Umbilical cord (tissue), 2 donors: ENCODE measurements at places on chromosomes 13 and 19.

- no peak for DNase-seq
These were observed 10.4 kb downstream of the CPT1C start for GRCh38 chr19:49701271-49701786.

GRCh38 chr13:57682128-57682716, 50.7 kb downstream of the PCDH17 start:
- no peak for DNase-seq

- DNase-seq, result peak; percentile 92
These were observed 1195.3 kb downstream of the EFNB2 start for GRCh38 chr13:105340061-105340606.

DNA sequence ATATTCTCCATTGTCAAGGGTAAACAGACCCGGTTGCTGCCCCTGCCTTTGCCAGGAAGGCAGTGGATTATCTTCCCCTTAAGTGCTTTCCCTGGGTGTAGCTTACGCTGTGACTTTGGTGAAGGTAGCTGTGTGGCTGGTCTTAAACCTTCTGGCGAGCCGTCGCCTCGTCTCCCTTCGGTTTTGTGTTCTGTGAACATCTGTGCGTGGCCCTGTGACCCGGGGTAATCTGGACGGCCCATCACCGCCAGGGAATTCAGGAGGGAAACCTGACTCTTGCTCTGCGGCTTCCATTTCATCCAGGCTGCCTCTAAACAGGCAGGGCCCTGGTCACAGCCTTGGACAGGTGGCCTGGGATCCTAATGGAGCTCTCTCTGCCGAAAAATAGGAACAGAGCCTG, 78.7 kb downstream of the SHISA2 start:
- no peak for DNase-seq

GRCh38 chr13:91042870-91043269, 304.6 kb upstream of the MIR17HG start:
- DNase-seq, result no peak

GRCh38 chr19:48186541-48186991, 16.1 kb downstream of the ZSWIM9 start:
- no peak for DNase-seq

GRCh38 chr13:110685305-110686020, 20.5 kb downstream of the CARS2 start:
- DNase-seq, result peak; percentile 42

DNA sequence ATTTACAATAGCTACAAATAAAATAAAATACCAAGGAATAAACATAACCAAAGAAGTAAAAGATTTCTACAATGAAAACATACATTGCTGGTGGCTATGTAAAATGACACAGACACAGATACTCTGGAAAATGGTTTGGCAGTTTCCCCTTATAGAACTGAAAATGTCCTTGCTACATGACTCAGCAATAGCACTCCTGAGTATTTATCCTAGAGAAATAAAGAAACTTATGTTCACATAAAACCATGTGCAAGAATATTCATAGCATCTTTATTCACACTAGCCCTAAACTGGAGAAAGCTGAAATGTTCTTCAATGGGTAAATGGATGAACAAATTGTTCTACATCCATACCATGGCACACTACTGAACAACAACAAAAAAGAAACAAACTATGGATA, 100.2 kb upstream of the RFC3 start:
- DNase-seq, result no peak

DNA sequence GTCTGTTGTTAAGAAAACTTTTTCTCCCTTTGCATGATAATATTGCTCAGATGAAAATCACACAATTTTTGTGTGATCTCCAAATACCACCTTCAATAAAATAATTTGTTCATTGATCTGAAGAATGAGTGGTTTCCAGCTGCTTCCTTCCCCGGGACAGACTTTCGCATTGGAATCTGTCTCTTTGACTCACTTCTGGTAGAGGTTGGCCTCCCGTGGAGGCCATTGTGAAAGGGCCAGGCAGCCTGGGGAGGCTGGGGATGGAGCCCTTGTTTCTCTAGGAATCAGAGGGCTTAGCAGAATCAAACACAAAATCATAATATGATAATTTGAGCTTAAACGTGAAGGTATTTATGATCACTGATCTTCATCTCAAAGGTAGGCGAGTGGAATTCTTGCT, 135.0 kb upstream of the ZNF536 start:
- no peak for DNase-seq

DNA sequence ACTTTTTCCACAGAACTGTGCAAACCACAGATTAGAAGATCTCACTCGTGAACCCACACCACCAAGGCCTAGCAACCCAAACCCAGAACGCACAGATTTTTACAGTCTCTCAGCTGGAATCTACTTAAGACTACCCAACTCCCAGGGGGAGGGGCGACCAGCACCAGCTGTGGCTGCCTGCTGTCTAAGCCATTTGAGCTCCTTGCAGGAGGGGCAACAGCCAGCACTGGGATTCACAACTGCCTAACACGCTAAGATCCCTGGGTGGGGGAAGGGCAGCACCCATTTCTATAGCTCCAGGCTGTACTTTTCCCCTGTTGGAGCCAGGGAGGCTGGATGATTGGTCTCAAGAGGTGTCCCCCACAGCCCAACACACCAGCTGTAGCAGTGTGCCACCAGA, 368.8 kb downstream of the SUCLA2 start:
- DNase-seq, result peak; percentile 17

- DNase-seq, result no peak
These were observed 1.8 kb upstream of the UBE2M start for GRCh38 chr19:58560007-58560887.

DNA sequence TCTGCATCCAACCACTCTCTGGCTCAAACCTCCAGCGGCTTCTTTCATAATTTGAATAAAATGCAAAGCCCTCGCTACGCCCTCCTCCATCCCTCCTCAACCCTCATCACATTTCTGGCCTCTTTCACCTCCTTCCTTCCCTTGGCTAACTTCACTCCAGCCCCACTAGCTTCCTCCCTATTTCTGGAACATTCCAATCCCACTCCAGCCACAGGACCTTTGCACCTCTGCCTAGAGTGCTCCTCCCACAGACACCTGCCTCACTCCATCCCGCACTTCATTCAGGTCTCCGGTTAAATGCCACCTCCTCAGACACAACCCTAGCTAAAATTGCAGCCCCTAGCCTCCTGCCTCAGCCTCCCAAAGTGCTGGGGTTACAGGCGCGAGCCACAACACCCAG, 7.9 kb upstream of the DPF1 start:
- DNase-seq, result no peak

DNA sequence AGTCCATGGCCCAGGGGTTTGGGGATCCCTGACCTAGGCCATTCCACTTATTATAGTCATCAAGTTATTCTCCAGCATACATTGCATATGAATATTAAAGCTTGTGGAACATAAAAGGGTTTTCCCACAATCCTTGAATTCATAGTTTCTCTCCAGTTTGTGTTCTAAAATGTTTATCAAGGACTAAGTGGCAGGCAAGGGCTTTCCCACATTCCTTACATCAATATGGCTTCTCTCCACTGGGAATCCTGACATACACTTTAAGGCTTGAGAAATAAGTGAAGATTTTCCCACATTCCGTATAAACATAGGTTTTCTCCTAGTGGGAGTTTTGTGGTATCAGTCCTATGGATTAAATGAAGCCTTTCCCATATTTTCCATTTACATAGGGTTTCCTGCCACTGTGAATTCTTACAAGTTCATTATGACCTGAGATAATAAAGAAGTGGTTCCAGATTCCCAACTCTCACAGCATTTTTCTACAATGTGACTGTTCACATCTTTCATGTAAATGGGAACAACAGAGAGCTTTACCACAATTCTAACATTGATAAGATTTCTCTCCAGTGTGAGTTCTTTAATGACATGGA, 14.5 kb downstream of the ZNF426 start:
- DNase-seq, result no peak

DNA sequence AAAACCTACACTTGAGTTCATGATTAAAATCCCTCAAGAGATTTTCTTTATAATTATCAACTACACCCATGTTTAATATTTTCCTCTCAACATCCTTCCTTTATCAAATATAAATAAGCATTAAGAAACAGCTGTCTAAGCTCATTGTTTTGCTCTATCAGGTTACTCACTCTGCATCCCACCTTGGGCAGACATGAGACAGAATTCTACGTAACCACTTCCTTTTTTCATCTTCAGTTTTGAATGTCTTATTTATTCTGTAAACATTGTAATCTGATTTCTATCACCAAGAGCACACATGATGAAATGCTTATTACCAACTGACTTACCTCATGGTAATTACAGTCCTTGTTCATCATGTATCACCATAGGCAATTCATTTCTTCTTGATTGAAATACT, 1256.6 kb upstream of the ATXN8OS start:
- no peak for DNase-seq

GRCh38 chr19:7993560-7993959, 11.9 kb downstream of the ELAVL1 start:
- DNase-seq, result no peak

DNA sequence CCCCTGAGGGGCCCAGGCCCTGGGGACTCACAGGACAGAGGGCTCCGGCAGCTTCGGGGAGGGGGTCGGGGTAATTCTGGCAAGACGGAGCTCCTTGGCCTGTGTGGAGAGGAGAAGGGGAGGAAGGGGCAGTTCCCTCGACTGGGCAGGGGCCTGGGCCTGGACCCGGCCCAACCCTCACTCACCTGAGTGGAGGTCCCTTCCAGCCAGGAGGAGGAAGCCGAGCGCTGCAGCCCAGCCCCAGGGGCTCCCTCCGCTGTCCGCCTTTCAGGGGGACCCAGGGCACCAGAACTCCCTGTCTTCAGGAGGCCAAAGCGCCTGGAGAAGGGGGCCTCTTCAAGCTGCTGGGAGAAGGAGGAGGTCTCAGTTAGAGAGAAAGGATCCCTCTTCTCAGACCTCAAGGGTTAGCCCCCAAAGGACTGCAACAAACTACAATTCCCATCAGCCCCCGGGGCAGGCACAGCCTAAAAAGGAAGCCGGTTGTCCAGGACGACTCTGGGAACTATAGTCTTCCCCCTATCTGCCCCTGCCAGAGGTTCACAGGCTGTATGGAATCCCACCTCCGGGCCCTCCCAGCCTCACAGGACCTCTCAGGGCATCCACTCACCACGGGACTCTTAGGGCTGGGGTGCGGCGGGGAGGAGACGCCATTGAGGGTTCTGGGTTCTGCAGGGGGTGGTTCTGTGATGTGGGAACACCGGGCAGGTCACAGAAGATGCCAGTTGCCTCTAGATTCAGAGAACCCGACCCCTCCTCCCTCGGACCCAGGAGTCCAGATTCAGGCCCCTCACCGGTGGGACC, 19.8 kb downstream of the EPS8L1 start:
- DNase-seq, result no peak

DNA sequence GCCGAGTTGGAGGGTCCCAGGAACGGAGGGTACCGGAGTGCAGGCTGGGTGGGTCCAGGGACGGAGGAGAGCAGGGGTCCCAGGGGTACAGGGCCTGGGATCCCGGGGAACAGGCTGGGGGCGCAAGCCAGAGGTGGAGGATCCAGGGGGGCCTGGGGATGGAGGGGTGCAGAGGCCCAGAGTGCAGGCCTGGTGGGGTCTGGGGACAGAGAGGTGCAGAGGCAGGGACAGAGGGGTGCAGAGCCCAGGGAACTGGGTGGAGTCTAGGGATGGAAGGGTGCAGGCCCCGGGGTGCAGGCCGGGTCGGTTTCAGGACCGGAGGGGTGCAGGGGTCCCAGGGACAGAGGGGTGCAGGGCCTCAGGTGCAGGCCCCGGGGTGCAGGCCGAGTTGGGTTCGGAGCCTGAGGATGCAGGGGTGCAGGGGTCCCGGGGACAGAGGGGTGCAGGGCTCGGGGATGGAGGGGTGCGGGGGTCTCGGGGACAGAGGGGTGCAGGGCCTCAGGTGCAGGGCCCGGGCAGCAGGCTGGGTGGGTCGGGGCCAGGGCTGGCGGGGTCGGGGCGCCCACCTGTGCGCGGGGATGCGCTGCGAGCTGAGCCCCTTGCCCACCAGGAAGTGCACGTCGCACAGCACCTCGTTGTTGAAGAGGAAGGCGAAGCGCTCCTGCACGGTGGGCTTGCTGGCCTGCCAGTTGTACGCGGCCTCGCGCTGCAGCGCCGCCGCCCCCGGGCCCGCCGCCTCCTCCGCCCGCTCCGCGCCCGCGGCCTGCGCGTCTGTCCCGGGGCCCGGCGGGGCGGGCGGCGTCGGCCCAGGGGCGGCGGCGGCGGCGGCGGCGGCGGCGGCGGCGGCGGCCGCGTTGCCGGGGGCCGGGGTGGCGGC, 545 bp downstream of the BTBD2 start:
- DNase-seq, result no peak

- DNase-seq, result no peak
These were observed 15.1 kb downstream of the CUL4A start for GRCh38 chr13:113224486-113224885.
